ENCODE measurements at places on chromosomes 12 and 14.

GRCh38 chr12:46674800-46675199 lies 151.0 kb downstream of the SLC38A4 start:
- DNase-seq = no peak

DNA sequence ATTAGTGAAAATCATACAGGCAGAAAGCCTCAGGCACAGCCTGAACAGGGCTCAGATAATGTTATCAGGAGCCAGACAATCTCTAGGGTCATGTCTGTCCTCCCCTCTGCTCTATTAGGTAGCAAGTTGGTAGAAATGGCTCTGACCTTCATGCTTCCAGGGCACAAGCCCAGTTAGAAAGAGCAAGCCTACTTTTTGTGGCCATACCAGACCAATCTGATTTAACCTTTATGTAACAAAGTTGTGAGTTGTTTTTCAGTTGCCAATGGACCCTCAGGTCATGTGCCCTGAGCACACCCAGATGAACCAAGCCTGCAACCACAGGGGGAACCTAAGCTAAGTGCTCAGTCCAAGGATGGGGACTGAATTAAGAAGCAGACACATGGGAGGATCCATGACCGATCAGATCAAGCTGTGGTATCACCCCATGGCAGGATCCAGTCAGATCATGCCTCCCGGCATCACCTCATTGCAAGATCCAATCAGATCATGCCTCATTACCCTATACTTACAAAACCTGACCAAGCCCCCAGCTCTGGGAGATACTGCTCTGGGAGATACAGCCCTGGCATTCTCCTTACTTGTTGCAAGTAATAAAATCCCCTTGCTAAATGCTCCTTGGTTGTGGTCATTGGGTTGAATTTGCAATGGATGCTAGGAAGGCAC lies 18.8 kb upstream of the HIGD1C start:
- DNase-seq = no peak

- DNase-seq = no peak
Measured at GRCh38 chr12:39292125-39292630, 150.7 kb downstream of the KIF21A start.

GRCh38 chr12:120444676-120445075 lies 1.5 kb downstream of the TRIAP1 start:
- DNase-seq = no peak
